ENCODE measurements at places on chromosomes 7 and 10.

DNA sequence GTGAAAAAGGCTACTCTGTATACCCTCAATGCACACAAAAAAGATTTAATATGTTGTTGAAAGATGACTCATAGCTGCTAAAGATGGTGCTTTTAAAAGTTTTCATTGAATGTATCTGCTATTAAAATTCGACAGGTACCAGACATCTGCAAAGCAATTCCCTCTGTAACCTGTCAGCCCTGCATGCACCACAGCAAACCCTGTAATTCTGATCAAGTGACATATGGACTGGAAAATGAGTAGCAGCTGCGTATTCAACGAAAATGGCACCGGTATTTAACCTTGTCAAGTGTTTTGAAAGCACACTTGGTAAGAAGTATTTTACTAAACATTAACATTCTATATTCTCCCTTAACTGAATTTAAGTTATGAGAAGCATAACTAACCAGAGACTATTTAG is 58.2 kb upstream of the PTPRN2 start:
- no peak for DNase-seq

GRCh38 chr7:80088705-80089104 is 45.9 kb upstream of the GNAI1 start:
- DNase-seq, result no peak

DNA sequence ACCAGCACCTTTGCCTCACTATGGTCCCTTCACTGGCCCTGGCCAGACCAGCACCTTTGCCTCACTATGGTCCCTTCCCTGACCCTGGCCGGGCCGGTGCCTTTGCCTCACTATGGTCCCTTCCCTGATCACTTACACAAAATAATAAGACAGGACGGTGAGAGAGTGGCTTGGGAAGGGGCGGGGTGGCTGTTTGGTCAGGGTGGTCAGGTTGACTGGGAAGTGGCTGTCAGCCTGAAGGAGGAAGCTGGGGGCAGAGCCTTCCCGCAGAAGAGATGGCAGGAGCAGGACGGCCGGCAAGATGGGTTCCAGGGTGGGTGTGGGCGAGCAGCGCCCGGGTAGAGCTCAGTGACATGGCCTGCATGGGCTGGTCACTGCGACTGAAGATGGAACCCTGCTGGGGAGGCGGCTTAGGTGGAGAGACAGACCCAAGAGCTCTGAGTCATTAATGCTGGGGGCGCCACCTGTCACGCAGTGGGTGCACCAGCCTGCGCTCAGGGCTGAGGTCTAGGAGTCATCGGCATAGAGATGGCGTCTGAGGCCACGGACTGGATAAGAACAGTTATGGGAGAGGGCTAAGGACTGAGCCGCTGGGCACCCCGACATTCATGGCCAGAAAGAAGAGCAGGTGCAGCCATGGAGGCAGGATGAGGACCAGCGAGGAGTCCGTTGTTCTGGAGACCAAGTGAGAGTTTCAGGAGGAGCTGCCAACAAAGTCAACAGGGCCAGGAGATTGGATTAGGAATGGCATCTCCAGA is 91.8 kb downstream of the CHST15 start:
- DNase-seq, result no peak

DNA sequence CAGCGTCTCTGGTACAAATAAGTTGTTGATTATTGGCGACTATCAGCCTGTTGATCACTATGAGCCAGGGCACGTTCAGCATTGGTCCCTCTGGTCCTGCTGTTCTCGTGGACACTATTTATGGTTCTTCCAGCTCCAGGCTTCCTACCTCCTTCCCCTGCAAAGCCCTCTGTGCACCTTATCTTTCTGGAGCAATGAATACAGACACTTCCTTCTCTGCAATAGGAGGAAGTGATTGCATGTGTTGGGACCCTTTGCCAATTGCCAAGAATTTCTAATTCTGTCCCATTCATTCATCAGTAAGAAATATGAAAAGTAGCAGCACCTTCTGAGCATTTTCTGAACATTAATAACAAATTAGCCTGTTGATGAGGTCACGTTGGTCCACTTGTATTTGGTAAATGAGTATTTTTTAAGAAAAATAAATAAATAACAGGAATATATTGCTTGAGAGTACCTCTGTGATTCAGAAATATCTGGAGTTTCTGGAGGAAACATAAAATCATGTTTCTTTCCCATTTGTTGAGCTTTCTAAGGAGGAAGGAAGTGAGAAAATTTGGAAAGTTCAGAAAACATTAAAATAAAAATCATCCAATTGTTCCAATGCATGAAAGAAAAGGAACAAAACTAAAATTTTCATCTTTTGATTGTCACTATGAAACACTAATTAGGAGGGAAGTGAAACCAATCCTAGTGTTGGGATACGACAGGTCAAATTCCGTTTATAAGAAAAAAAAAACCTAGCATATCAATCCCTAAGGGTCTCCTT is 259.1 kb upstream of the KLF6 start:
- no peak for DNase-seq

DNA sequence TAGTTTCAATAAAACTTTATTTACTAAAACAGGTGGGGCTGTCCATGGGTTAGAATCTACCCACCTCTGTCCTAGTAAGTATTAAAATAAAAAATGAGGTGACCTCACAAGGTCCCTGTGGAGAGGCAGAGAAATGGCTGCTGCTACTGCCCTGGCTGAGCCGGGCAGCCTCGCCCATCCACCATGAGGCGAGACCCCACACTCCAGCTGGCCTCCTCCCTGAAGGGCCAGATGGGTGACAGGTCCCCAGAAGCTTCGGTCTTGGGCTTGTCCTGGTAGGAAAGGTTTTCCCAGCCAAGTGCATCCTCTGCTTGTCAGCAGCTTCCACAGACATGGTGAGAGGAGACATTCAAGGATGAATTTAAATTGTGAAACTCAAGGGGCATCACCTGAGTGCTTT is 565.8 kb downstream of the PTPRN2 start:
- no peak for DNase-seq

- DNase-seq, result no peak
Measured at GRCh38 chr10:46001187-46001756, 29.0 kb downstream of the TIMM23 start.

GRCh38 chr10:127886371-127887051 is 6.2 kb downstream of the CLRN3 start:
- no peak for DNase-seq

GRCh38 chr10:61304746-61305145 is 148.4 kb downstream of the TMEM26 start:
- no peak for DNase-seq

DNA sequence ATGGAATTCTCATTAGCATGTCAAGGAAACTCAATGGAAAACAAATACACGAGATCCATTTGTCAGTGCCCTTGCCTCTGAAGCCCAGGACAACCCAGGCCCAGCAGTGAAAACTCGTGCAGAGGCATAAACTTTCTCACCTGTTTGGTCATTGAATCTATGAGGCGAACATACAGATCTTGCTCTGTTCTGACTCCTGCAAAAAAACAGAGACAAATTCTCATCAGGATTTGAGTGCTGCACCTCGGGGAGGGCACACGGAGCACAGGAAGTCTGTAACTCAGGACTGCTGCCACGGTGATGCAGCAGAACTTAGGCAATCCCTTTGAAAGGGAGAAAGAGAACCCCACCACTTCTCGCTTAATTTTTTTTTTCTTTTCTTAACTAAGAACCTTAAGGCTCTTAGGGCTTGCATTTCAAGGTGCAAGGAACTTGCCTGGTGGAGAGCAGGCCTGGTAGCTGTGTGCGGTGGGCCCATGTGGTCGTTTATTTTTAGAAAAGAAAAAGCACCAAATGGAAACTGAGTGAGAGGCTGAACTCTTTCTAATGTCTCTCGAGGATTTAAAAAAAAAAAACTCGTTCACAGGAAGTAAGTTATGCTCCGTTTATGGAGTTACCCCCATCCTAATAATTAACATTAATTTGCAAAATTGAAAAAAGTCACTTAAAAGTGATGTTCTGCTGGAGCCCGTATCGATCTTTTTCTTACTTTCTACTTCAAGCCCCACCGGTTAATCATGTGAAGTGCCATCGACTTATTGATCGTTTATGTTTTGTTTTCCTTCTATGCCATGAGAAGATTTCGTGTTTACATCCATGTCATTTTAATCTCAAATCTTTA is 1.8 kb downstream of the EBF3 start:
- no peak for DNase-seq

GRCh38 chr7:79118143-79118542 is 335.3 kb downstream of the MAGI2 start:
- DNase-seq, result no peak

GRCh38 chr7:129635300-129636029 is 23.9 kb downstream of the NRF1 start:
- DNase-seq, result no peak

GRCh38 chr7:151384352-151384697 is 25.5 kb downstream of the WDR86 start:
- DNase-seq, result no peak

GRCh38 chr7:71883415-71883814 is 528.7 kb downstream of the CALN1 start:
- DNase-seq, result no peak

- no peak for DNase-seq
Measured at GRCh38 chr7:96344236-96344635, 22.3 kb upstream of the SLC25A13 start.

DNA sequence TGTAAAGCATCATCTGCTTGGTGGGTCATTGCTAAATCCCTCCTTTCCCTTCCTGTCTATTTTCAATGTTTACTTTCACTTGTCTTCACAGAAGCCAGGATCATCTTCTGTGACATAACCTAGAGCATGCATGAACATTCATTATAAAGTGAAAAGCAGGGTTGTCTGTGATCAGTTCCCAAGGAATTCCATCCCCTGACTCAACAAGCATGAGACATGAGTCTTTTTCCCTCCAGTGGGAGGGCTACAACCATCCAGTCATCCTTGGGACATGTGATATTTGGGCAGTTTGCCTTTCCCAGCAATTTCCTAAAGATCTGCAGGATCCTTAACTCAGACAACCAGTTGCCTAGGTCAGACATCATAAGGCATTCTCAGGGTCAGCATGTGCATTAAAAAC is 166.3 kb upstream of the TMEM196 start:
- no peak for DNase-seq

DNA sequence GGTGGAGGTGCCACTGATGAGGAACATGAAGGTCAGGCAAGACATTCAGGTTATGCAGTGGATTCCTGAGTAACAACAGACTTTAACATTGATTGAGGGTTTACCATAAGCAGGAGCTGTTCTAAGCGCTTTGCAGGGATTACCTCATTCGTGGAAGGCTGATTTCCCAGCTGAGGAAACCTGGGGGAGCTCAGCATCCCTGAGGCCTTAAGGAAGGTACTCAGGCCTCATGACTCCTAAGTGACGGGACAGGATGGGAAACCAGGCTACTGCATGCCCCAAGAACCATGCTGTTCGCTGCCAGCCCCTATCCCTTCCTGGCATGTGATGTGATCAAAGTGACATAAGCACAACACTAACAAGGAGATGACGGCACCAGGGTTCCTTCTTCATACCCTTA is 143.6 kb upstream of the NFE2L3 start:
- DNase-seq, result no peak

DNA sequence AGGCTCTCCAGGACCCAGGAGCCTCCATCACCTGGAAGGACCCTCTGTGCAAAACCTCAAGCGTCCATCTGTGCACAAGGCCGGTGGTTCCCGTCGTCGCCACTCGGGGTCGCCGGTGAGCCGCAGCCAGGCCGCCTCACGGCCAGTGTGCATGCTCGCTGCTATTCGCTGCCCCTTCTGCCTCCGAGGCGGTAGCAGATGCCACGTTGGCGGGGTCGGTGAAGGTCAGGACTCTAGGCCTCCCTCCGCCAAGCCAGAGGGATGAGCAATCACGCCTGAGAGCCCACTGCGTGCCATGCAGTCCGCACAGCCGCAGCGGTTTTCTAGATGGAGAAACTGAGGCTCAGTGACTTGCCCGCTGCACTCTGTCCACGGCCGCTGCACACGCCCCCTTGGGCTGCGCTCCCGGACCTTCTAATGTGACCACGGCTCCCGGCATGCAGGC is 5.7 kb downstream of the UPK3B start:
- DNase-seq, result no peak

DNA sequence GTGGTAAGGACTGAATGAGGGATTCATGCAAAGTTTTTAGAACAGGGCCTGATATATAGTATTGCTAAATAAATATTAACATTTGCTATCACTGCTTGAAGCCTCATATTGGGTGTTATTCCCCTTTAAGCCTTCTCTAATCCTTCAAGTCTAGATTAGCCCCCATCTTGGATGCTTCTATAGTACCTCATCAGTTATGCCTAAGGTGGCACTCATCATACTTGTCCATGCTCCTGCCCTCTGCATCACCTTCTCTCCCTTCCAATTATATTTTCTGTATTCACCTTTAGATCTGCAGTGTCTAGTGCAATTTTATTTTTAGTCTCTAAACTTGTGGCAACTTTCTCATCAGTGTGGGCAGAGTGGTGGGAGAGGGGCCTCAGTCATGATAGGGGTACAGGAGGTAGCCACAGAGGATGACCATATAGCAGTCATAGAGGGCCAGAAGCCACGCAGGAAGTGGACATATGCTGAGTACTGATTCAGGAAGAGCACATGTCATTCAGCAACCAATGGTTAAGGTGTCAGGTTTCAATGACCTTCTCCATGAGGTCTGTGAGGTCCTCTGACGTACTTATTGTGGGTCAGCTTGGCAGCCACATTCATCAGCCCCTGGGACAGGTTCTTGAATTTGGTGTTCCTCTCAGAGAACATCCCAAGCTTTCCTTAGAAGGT is 2.5 kb downstream of the ENTPD1 start:
- no peak for DNase-seq

DNA sequence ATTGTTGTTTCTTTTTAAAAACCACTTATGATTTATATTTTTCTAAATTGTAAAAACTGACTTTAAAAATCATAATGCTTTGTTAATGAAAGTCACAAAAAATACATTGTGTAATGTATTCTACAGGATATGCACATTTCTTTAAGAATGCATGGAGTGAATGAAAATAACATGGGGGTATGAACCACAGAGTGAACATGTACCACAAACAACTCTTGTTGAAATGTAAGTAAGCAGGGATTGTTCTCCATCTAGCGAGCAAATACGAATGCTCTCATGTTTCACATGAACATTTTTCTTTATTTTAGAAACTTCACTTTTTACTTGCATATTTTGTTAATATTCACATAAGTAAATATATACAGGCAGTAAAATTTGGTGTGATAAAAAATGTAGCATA is 35.6 kb upstream of the LAMB4 start:
- DNase-seq, result no peak

- no peak for DNase-seq
Measured at GRCh38 chr7:39054731-39055130, 77.0 kb downstream of the POU6F2 start.

DNA sequence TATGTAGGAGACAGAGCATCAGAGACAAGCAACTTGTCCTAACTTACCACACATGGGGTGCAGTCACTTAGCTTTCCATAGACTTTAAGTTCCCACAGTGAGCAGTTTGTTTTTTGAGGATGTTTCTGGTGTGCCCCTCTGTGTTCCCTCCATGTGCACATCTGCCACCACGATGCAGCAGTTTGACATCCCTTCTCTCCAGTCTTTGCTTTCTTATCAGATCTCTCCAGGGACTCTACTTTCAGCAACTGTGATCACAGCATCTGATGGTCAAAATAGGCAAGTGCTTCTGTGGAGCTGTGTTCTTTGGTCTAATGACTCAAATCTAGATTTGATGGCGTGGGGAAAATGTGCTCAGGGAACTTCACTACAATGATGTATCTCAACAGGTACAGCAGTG is 96.5 kb upstream of the NAMPT start:
- DNase-seq, result no peak

GRCh38 chr10:122206471-122207065 is 64.5 kb upstream of the BTBD16 start:
- DNase-seq, result no peak

All from stimulated activated CD8-positive, alpha-beta memory T cell treated with anti-CD3 and anti-CD28 coated beads, Interleukin-15, amount 100 ng/mL, for 24 hours (primary cell).